ENCODE measurements at places on chromosomes 11 and 22.

- DNase-seq: peak; percentile 54
Measured at GRCh38 chr11:87466223-87466622, 428.5 kb downstream of the TMEM135 start.

DNA sequence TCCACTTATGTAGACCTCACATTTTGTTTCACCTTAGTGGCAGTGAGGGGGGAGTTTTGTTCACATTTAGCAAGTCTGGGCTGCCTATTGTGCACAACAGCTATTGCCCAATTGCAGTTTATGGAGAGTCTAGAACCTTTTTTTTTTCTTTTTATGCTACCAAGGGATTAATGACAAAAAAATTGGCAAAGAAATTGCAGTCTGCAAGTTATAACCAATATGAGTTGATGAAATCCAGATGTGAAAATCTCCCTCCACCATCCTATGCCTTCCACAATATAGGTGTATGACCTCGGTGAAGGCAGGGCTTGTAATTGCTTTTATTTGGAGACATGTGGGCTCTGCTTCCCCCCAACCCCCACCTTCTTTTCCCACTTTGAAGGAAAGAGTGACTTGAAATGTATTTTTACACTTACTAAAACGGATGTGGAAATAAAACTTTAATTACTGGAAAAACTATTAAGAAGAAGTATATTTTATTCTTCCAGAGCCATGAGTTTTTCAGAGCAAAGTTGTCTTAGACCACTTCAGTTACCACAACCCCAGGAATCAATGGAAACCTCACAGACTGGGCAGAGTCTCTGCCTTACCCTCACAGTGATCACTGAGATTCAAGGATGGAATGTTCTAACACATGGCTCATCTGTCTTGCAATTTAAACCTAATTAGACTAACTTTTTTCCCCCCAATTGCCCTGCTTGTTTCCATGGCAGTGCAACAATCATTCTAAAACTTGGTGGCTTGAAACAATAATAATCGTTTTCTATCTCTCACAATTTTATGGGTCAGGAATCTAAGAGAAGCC lies 120.8 kb upstream of the SLC5A12 start:
- peak; percentile 54 for DNase-seq

DNA sequence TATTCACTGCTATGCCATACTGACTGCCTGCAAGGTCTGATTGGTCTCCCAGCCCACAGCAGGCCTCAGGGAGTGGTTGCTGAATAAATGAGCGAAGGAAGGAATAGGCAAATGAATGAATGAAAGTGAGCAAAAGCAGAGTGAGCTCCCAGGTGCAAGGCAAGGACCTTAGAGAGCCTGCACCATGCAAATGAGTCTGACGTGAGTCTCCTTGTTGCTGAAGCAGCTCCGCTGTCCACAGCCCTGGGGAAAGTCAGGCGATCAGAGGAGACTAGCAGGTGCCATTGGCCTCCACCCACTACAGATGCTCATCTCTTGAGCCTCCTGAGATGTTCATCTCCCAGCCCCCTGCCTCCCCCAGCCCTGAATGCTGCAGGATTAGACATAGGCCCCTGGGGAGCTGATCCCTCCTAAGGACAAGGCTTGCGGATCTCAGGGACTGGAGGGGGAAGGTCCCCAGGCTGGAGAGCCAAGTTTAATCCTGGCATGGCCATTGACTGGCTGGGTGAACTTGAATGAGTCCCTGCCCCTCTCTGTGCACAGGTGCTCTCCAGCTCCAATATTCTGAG lies 22.1 kb downstream of the GDPD5 start:
- DNase-seq: no peak

DNA sequence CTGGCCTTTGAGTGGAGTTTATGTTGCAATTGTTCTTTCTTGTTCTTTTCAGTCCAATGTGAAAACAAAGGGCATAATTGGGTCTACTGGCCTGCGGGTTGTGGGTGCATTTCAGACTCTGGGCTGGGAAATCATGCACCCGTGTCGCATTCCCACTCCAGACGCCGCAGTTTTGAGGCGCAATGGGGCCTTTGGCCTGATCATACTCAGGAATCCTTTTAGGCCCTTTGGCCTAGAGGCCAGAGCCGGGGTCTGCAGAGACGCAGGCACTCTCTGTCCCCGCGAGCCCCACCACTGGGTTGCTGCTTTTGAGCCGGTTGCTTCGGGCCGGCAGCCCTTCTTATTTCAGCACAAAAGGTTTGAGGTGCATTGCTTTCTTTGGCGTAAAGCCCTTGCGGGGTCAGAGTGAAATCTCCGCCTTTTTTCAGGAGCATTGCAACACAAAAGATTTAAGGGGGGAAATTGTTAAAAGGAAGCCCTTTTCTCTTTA lies 48.4 kb upstream of the DBX1 start:
- DNase-seq: no peak

- DNase-seq: no peak
Measured at GRCh38 chr11:92409956-92410355, 185.3 kb downstream of the FAT3 start.

GRCh38 chr11:57800444-57801182 lies 39.0 kb downstream of the CTNND1 start:
- DNase-seq: peak; percentile 78
